Colonic mucosa (tissue), 4 donors: ENCODE measurements at places on chromosomes 13 and 19.

GRCh38 chr19:29927944-29928625 is 14.0 kb upstream of the URI1 start:
- DNase-seq = no peak

- no peak for DNase-seq
These were observed 1.4 kb downstream of the SLC1A6 start for GRCh38 chr19:14978161-14978776.

DNA sequence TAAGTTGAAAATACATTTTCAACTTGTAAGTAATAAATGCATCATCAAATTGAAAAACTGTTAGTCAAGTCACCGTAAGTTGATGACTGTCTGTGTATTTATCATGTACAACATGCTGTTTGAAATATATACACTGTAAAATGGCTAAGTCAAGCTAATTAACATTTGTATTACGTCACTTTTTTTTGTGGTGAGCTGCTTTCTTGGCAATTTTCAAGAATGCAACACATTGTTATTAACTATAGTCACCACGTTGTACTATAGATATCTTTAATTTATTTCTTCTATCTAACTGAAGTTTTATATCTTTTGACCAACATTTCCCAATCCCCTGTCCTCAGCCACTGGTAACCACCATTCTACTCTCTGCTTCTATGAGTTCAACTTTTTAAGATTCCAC is 57.0 kb downstream of the RBM26 start:
- no peak for DNase-seq

DNA sequence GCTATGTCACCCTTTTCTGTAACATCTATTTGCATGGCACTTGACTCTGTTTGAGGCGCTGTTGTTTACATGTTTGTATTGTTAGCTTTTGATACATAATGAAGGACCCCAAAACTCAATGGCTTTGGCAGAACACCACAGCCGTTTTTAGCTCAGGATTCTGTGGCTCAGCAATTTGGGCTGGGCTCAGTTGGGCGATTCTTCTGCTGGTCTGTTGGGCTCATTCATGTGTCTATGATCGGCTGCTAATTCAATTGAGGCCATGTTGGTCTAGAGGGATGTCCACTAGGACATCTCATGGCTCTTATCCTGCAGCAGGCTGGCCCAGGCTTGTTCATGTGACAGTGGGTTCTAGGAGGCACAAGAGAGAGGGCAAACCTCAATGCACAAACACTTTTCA is 33.9 kb downstream of the VSTM2B start:
- no peak for DNase-seq

- peak; percentile 55 for DNase-seq
These were observed 146.5 kb downstream of the PCCA start for GRCh38 chr13:100235311-100235901.

DNA sequence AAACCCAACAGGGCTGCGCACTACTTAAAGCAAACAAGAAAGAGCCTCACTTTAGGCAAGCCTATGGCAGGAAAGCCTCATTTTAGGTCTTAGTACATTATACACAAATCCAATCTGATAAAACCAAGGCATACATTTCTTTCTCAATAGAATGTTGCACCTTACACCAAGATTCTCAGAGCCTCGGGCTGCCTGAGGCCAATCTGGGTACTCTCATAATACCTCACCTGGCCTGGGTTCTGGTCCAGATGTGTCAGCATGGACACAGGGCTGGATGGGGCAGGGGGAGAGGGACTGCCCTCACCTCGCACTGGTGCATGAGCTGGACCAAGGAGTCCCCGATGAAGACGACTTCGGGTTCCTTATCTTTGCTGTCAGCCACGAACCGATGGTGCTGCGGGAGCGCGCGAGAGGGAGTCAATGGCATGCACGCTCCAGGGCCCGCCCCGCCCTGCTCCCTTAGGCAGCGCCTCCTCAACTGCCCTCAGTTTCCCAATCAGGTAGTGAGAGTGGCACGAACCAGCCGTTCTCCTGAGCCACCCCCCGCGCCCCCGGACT is at the start of gene PRR19:
Gene PRR19, plus strand, starts transcription at position 487 of the 558 bp plus-strand sequence. CDS start 7,453 bp downstream, outside the sequence.
- DNase-seq = peak; percentile 61

- peak; percentile 64 for DNase-seq
These were observed 179.0 kb downstream of the NUFIP1 start for GRCh38 chr13:44810061-44810840.

DNA sequence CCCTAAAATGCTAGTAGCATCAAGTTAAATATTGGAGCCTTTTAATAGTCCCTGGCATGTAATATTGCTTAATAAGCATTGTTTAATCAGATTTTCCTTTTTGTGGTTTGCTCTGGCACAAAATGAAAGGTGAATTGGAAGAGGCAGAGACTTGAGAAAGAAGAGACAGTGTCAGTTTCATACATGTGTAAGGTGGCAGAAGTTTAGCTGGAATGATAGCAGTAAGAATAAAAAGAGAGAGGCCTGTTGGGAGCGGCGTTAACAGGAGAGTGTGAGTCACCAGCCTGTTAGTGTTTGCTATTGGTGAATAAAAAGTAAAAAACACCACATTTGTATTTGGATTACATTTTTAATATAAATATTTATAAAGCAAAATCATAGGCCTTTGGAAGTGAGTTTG is 145.3 kb downstream of the PDS5B start:
- DNase-seq = no peak

GRCh38 chr19:44718441-44719261 is 19.7 kb downstream of the CEACAM16 start:
- peak; percentile 90 for DNase-seq

DNA sequence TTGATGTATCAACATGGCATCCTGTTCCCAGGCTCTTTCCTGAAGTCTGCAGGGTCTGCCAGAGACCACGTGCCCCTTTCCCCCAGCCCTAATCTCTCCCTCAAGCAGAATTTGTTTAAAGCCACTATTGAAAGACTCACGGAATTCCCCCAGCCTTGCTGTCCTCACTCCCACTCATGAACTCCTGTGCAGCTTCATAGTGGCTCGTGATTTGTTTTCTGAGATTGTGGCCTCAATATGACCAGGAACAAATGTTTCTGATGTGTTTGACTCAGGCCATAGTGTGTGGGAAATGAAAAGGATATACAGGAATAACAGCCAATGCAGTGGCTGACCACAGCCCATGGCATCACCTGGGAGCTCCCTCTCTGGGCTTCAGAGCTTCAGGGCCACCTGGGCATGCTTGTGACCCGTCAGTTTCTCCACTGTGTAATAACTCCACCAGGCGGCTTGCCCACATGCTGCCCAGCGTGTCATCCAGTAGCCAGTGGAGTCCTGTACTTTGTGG is 8.1 kb upstream of the SERPINE3 start:
- no peak for DNase-seq

- no peak for DNase-seq
These were observed 148.7 kb downstream of the NALCN start for GRCh38 chr13:101267656-101268055.

GRCh38 chr13:27110056-27110746 is 61.4 kb downstream of the USP12 start:
- DNase-seq = no peak

- no peak for DNase-seq
These were observed 29.8 kb downstream of the DZIP1 start for GRCh38 chr13:95614641-95615245.

- DNase-seq = no peak
These were observed 56.0 kb downstream of the ZNF536 start for GRCh38 chr19:30428092-30428680.

DNA sequence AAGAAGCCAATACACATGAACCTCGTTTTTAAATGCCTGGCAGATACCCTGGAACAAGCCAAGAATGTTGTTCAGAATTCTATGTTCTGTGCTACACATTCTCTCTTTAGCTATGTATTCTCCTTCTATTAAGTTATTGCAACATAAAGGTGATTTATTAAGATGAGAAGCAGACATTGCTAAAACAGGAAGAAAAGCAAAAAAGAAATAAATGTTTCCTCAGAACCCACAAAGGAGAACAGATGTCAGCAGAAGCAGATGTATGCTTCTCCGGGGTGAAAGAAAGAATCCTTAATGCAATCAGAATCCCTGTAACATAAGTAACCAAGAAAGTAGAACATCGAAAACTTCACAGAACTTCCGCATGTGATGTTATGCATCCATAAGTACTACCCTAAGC is 302.9 kb downstream of the DCT start:
- no peak for DNase-seq

DNA sequence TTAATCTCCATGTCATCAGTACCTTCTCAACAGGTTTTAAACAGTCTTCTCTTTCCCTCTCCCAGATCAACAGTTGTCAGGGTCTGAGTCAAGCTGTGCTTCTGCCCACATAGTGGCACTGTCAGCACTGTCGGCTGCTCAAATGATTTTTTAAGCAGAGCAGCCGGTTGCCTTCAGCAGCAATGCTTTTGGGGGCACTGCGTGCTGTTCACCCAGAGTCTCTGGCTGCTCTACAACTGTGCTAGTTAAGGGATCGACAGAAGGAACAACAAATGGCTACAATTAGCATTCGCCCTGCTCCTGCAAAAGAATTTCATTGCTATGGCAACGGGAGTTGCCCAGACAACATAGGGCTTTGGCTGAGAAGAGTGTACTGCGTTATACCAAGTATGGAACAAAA is 412.9 kb downstream of the DIAPH3 start:
- DNase-seq = no peak

GRCh38 chr19:46698395-46699321 is 18.3 kb downstream of the PRKD2 start:
- DNase-seq = no peak
